ENCODE measurements at places on chromosomes 2 and 18.

DNA sequence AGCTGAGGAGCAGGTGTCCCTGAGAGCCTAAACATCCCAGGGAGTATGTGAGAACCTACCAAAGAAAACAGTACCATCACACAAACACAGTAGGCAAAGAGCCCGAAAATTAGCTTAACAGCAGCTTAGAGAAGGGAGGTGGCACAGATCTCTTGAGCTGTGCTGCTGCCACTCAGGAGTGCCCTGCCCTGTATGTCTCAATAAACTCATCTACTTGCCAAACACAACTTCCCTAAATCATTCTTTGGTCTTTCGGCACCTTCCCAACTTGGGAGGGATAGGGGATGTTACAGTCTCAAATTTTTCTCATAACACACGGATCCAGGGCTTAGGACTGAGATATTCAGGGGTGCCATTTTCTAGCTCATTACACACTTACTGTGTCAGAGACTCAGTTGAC, 45.3 kb upstream of the C1D start:
- DNase-seq: no peak

DNA sequence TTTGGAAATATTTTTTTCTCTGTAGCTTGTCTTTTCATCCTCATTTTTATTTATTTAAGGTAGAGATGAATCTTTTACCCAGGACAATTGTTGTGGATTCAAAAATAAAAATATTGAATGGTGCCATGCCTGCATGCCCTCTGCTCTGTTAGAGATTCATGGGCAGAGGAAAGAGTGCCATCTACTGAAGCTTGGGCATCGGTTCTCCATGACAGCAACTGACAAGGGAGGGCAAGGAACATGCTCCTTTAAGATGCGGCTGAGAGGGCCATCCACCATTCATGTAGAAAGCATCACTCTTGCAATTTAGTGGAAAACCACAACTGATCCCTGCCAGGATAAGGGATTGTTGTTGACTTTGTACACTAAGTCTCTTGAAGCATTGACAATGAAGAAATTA, 79.9 kb downstream of the PARD3B start:
- DNase-seq: peak; percentile 5

DNA sequence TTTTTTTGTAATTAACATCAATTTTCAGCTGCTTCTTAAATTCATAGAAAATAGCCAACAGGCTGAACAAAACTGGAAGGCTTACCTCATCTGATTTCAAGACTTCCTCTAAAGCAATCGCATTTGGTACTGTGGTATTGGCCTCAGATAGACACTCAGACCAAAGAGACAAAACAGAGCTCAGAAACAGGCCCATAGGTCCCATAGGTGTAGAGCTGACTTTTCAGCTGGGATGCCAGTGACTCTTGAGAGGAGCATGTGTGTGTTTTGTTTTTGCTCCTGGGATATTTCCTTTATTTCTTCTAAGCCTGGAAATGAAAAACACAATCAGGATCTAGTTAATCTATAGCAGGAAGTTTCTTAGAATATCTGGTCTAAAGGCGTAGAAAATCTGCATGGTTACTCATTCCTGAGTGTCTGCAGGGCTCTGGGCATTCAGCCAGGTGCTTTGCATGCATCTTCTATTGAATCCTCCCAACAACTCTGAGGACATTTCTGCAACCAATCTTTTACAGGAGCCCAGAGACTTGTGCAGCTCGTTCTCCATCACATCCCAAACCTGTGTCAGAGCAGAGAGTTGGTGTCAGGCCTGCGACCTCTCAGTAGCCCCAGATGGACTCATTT, 190.8 kb downstream of the RTP5 start:
- DNase-seq: no peak

DNA sequence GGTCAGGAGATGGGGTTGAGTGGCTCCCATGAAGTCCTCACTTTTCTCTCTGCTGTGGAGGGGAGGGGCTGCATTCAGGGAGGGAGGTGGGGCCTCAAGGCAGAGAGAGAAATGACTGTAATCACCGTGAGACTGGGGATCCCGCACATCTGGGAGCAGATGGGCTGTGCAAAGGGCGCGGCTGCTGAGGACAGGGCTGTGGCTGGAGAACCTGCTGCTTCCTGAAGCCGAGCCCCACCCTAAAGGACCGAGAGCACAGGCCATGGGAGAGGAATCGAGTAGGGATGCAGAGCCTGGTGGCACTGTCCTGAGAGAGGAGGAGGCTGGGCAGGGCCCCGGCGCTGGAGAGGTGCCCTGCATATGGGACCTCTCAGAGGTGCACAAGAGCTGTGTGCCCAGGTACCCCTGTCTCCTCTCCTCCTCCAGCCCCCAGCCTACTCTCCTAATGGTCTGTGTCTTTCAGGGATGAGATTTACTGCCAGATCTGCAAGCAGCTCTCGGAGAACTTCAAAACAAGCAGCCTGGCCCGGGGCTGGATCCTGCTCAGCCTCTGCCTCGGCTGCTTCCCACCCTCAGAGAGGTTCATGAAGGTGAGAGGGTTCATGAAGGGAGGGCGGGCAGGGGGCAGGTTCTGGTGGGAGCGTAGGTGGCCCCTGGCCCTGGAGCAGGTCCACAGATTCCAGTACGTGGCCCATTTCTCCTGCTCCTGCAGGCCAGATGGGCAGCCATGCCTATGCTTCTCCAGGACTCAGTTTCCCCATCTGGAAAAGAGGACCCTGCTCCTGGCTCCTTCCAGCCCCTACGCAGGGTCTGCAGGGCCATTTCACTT, 25.9 kb upstream of the GPR17 start:
- DNase-seq: peak; percentile 25

GRCh38 chr18:68666381-68666780, 48.5 kb downstream of the TMX3 start:
- DNase-seq: no peak

- no peak for DNase-seq
Measured at GRCh38 chr2:140596447-140596846, 1534.4 kb downstream of the LRP1B start.

- no peak for DNase-seq
Measured at GRCh38 chr2:10425699-10426098, 22.4 kb downstream of the ODC1 start.

GRCh38 chr18:22613058-22613690, 195.5 kb upstream of the CTAGE1 start:
- DNase-seq: no peak

DNA sequence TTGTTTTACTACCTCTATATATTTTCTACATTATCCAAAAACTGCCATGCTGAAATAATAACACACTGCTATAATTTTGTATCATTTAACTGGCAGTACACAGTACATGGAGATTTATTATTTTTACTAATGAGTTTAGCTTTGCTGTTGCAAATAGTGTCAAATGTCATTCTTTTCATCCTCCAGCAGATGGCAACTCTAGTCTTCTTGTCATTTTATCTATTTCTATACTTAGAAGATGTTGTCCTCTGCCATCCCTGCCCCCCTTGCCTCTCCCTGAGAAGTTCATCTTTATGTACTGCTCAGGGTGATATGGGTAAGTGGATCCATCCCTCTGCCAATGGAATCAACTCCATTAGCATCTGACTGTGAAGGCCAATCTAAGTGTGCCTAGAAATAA, 21.7 kb upstream of the LRRTM1 start:
- DNase-seq: no peak

GRCh38 chr2:235541838-235542549, 48.2 kb downstream of the AGAP1 start:
- no peak for DNase-seq

DNA sequence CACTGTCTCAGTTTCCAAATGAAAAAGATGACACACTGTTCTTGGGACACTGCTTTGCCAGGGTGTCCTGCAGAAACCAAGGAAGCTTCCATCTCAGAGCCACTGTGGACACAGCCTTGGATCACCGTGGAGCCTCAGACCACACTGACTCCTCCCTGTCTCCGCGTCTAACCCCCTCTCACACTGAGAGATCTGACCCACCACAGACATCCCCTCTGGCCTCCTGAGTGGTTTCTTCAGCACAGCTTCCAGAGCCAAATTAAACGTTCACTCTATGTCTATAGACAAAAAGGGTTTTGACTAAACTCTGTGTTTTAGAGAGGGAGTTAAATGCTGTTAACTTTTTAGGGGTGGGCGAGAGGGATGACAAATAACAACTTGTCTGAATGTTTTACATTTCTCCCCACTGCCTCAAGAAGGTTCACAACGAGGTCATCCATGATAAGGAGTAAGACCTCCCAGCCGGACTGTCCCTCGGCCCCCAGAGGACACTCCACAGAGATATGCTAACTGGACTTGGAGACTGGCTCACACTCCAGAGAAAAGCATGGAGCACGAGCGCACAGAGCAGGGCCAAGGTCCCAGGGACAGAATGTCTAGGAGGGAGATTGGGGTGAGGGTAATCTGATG, 113.4 kb upstream of the PKDCC start:
- no peak for DNase-seq

DNA sequence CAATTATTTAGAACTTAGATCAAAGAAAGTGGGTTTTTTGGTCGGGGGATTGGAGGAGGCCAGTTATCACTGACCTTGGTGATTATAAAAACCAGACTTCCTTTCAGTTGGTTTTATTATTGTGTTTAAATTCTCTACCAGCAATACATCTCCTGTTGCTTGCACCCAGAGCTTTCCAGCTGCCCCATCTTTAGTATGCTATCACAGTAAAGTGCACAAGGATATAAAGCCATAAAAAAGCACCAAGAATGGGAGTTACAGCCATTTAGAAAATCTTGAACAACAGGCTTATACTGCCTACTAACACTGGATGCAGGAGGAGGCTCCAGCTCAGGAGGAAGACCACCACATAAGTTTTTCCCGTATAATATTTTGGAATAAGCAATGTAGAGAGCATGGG, 148.7 kb upstream of the OSR1 start:
- no peak for DNase-seq

GRCh38 chr18:58649966-58650816, 21.1 kb upstream of the MALT1 start:
- no peak for DNase-seq

DNA sequence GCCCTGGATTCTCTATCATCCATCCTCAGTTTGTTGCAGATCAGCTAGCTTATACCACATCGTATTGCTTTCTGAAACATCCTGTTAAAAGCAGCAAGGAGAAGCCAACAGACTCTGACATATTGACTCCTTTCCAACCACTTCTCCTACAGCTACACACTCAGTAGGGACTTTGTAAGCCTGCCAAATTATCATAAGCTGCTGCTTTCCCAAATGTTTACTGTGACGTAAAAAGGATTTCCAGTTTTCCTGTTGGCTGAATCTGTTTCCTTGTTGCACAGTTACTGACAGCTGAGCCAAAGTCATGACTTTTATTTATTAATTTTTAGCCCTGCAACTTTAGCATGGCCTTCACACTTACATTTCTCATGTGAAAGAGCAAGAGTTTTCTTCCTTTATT, 294.3 kb downstream of the KCNJ3 start:
- no peak for DNase-seq

- DNase-seq: no peak
Measured at GRCh38 chr2:143679617-143680016, 550.4 kb downstream of the ARHGAP15 start.

DNA sequence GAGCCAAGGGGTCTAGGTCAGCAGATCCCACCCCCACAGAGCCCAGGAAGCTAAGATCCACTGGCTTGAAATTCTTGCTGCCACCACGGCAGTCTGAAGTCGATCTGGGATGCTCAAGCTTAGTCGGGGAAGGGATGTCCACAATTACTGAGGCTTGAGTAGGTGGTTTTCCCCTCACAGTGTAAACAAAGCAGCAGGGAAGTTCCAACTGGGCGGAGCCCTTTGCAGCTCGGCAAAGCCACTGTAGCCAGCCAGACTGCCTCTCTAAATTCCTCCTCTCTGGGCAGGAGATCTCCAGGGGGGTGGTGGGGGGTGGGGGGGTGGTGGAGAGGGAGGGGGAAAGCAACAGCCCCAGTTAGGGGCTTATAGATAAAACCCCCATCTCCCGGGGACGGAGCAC, 419.5 kb downstream of the NUP35 start:
- DNase-seq: no peak

- no peak for DNase-seq
Measured at GRCh38 chr18:62080172-62080900, 106.5 kb downstream of the PIGN start.

DNA sequence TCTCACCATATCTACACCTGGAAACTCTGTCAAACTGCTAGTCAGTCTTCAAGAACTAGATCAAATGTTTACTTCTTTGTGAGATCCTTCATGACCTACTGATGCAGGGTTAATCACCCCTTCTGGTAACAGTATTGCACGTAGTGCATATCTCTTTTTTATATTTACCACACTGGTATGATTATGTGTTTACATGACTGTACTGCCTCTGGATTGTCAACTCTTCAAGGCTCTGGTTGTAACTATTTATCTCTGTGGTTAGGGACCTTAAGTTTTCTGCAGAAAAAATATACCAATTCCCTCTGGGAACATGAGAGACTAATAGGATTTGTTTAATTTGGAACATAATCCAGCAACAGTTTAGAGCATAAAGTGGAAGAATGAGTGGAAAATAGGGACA, 135.5 kb downstream of the PDE1A start:
- DNase-seq: no peak

GRCh38 chr2:52916981-52917380, 850.6 kb upstream of the CHAC2 start:
- no peak for DNase-seq

DNA sequence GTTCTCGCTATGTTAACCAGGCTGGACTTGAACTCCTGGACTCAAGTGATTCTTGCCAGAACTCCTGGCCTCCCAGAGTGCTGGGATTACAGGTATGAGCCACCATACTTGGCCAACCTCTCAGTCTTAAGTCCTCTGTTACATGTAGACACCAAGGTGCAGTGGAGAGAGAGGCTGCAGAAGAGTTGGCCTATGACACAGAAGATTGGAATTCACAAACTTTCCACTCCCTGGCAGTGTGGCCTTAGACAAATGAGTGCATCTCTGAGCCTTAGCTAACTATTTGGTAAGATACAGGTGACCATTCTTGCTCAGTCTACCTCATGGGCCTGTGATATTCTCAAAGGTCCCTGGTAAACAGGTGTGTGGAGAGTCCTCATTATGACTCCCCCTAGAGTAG, 159.7 kb downstream of the MYCN start:
- DNase-seq: no peak

DNA sequence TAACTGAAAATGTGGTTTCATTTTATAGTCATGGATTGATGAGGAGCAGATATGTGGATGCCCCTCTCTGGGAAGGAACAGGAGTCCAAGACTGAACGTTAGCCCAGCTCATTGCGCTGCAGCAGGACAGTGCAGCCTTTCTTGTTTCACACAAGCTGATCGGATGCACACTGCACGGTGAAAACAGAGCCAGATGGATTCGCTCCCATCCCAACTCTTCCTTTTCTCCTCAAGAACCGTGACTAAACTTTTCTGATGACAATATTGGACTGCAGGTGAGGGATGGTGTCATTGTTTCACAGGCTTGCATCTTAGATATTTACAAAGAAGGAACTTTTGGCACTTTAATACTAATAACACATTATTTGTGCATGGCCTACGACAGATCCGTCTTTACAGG, 33.8 kb upstream of the COPS8 start:
- no peak for DNase-seq

- DNase-seq: no peak
Measured at GRCh38 chr2:120103723-120104467, 91.0 kb downstream of the EPB41L5 start.

GRCh38 chr18:66874812-66875474, 271.1 kb upstream of the CDH19 start:
- DNase-seq: no peak

GRCh38 chr18:574149-574860, 5.9 kb upstream of the CETN1 start:
- DNase-seq: no peak

Data from frontal cortex (tissue), 4 donors.